Kidney glomerular epithelial cell (primary cell): ENCODE measurements at places on chromosomes 2 and 18.

DNA sequence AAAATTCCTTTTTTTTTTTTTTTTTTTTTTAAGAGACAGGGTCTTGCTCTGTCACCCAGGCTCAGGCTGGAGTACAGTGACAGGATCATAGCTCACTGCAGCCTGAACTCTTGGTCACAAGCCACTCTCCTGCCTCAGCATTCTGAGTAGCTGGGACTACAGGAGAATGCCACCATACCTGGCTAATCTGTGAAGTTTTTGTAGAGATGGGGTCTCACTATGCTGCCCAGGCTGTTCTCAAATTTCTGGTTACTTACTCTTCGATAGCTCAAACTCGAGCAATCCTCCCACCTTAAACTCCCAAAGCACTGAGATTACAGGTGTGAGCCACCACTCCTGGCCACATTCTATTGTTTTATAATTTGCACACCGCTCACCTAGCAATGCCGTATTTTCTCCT is 27.0 kb downstream of the RNF149 start:
- DNase-seq = no peak

GRCh38 chr2:72982781-72983499 is 65.6 kb downstream of the EMX1 start:
- no peak for DNase-seq

- DNase-seq = no peak
Observed at GRCh38 chr2:101781326-101781725, 83.8 kb downstream of the MAP4K4 start.

GRCh38 chr2:31051258-31052140 is 86.7 kb downstream of the GALNT14 start:
- DNase-seq = no peak

DNA sequence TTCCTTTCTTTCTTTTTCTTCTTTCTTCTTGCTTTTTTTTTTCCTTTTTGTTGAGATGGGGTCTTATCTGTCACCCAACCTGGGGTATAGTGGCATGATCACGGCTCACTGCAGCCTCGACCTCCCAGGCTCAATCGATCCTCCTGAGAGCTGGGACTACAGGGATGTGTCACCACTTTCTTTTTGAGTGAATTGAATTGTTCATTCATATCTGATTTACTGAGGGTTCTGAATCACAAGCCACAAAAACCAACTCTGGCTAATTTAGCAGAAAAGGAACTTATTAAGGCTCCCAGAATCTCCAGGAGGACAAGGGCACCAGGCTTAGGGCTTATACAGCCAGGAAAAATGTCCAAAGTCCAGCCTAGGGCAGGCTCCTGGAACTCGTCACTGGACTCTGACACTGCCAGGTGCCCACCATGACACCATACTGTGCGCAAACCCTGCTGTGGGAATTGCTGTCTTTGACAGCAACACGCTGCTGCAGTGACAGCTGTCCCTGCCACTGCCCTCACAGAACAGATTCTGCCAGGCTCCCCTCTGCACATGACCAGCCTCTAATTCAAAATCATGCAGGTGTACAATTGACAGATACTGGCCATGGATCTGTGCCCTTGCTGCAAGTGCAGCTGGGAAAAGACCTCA is 42.9 kb upstream of the EML6 start:
- DNase-seq = no peak

GRCh38 chr2:84459944-84460429 is 907 bp upstream of the SUCLG1 start:
- DNase-seq = no peak

DNA sequence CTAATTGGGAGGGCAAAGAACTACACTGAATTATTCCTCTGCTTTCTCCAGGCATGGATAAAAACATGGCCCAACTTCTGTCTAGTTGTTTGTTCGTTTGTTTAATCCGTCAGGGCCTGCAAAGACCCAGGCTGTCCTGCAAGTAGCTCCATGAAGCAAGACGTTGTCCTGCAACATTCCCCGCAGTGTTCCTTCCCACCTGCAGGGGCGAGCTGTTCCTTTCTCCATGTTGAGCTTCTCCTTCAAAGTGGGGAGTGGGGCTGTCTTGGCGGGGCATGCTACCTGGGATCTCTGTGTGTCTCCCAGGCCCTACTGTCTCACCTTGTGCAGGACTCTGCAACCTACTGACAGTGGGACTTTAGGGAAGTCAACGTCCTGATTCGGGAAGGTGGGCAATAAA is 264.0 kb upstream of the SMIM21 start:
- DNase-seq = no peak

- DNase-seq = no peak
Observed at GRCh38 chr18:60671021-60671420, 298.4 kb upstream of the MC4R start.

- DNase-seq = no peak
Observed at GRCh38 chr18:50090370-50091312, 104.3 kb downstream of the MYO5B start.

DNA sequence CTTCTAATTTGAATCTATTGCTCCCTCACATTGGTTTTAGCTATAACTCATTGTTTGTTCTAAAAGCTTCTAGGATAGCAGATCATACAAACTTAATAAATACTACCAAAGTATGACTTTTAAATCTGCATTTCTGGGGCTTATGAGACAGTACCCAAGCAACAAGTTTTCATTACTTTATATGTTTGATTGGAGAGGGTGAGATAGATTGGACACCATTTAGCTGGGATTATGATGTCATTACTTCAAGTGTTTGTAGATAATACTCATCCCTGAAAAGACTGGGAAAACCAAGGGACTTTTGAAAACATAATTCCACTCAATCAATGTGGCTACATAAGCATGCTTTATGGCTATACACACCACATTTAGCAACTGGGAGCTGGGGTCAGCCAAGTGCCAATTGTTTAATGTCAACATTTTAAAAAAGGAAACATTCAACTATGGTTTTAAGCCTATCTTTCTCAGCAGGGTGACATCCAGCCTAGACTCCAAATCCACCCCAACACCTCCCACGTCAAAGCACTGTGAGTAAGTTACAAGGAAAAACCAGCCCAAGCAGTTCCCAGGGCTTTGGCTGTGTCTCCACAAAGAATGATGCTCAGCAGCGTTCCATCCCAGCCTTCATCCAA is 119.9 kb downstream of the ETAA1 start:
- DNase-seq = no peak

DNA sequence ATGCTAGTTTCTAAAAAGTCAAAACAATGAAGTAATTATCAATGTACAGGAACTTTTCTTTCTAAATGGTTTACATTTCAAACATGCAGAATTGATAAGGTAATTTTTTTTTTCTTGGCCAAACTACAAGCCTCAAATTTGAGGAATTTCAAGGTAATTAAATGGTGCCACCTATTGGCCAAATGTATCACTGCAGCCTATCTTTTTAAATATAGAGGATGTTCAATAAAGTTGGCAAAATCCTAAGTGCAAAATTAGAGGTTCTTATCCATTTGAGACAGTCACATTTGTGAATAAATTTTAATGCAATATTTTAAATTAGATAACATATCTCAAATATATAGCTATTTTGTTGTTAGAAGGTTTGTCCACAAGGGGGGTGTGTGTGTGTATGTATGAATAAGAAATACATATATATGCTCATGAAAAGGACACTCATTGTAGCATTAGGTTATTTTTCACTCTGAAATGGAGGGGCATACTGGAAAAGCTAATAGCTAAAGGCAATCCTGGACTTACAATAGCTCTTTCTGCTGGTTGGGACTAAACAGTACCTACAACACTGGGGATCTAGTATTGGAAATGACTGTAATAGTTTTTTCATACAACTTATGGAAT is 26.2 kb downstream of the MMADHC start:
- peak; percentile 40 for DNase-seq

GRCh38 chr2:127217470-127218325 is 2.4 kb downstream of the CYP27C1 start:
- DNase-seq = no peak

DNA sequence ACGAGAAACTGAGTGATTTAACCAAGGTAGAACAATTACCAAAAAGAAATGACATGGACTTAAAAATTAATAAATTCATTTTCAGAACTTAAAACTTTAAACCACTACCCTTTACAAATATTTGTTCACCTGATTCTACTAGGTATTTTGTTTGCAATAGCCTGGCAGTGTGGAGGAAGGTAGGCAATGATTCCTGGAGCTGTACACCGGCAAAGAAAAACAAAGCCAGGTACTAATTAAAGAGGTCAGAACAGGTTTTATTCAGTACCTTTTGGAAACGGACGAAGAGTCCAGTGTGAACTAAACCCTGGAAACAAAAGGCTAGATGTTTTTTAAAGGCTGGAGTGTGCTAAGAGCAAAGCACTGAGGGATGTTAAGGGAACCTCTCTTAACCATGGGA is 561.3 kb upstream of the FSHR start:
- no peak for DNase-seq
